Neural crest cell (in vitro differentiated cells): ENCODE measurements at places on chromosomes 1 and 21. TPM values are rescaled to one million over a fixed set of nuclear protein-coding genes. Genes with fewer than 3 reads are reported as not detected.

DNA sequence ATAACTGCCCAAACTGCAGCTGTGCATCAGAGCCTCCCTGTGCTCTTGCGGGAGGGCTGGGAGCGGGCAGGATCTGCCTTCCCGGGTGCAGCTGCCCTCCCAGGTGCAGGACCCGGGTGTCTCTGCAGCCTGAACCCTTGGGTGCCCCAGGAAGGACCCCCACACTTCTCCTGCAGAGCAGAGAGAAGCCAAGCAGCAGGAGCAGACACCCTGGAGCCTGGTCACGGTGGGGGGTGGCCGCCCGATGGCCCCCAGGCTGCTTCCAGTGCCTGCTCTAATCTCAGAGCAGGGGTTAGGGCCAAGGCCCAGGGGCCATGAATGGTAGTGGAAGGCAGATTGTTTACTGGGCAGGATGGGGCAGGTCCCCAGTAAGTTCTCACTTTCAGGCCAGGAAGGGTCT lies 83.0 kb downstream of the RHOU start:
- DNase-seq, result no peak

GRCh38 chr1:210616356-210616755 lies 287.7 kb downstream of the HHAT start:
- DNase-seq, result no peak

DNA sequence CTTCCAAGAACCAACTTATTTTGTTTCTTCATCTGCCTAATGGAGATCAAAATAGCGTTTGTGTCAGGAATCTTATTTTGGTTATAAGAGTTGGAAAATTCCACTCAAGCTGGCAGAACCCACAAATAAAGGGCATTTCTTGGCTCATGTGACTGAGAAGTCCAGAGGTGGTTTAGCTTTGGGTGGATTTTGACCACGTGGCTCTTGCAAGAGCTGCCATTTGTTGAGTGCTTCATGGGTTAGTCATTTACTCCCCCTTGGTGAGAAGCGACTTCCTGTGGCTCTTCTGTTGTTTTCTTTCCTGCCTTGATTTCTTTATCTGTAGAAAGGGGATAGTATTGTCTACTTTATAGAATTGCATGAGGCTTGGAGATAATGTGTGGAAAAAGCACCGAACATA lies 9.5 kb upstream of the RNF186 start:
- no peak for DNase-seq

DNA sequence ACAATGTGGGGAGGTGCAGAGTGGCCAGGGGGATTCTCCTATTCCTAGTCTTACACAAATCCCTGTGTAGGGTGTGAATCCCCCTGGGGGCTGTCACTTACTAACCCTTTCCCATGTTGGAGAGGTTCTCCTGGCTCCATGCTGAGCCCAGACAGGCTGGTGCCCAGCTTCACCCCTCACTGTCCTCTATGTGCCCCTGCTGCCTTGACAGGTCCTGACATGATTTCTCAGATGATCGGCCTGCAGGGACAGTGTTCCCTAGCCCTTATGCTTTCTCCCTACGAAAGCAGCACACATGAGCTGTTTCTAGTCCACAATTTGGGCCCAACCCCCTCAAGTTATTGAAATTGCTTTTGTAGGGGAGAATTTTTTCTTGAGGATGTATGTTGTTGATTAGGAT lies 68.9 kb upstream of the FAM78B start:
- DNase-seq, result no peak

- no peak for DNase-seq
Measured at GRCh38 chr1:189697113-189697512, 780.6 kb downstream of the BRINP3 start.

GRCh38 chr1:11654939-11655808 lies 497 bp downstream of the FBXO44 start:
- no peak for DNase-seq

GRCh38 chr1:116724765-116725375 lies 29.4 kb upstream of the CD2 start:
- DNase-seq, result peak; percentile 68

DNA sequence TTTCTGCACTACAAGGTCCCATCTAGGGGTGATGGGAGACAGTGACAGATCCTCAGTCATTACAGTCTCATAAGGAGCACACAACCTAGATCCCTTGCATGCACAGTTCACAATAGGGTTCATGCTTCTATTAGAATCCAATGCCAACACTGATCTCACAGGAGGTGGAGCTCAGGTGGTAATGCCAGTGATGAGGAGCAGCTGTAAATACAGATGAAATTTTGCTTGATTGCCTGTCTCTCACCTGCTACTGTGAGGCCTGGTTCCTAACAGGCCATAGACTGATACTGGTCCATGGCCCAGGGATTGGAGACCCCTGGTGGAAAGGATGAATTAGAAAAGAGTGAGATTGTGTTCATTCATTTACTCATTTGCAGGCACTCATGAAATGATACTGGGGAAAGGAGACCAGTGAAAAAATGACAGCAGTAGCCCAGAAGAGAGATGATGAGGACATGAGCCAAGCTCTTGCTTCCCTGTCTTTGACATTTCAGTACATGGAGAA lies 251.6 kb upstream of the DUSP10 start:
- no peak for DNase-seq

- no peak for DNase-seq
Measured at GRCh38 chr1:88867743-88868521, 23.4 kb downstream of the GTF2B start.

DNA sequence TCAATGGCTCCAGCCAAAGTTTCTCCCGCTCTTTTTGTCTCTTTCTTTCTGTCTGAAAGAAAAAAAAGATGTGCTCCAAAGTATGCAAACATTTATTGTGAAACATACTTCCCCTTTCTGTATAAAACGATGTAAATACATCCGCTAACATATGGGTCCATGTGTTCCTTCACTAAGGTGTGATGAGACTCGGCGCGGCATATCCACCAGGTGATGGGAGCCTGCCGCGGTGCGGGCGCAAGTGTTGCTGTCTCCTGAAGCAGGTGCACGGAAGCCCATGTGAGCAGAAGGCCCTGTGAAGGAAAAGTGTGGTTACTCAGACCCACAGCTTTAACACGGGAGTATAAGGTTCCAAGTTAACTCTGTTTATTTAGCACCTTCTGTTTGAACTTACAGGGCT lies 466.6 kb upstream of the C1orf87 start:
- DNase-seq, result no peak

GRCh38 chr1:61282387-61282786 lies 200.0 kb downstream of the NFIA start:
- DNase-seq, result no peak

DNA sequence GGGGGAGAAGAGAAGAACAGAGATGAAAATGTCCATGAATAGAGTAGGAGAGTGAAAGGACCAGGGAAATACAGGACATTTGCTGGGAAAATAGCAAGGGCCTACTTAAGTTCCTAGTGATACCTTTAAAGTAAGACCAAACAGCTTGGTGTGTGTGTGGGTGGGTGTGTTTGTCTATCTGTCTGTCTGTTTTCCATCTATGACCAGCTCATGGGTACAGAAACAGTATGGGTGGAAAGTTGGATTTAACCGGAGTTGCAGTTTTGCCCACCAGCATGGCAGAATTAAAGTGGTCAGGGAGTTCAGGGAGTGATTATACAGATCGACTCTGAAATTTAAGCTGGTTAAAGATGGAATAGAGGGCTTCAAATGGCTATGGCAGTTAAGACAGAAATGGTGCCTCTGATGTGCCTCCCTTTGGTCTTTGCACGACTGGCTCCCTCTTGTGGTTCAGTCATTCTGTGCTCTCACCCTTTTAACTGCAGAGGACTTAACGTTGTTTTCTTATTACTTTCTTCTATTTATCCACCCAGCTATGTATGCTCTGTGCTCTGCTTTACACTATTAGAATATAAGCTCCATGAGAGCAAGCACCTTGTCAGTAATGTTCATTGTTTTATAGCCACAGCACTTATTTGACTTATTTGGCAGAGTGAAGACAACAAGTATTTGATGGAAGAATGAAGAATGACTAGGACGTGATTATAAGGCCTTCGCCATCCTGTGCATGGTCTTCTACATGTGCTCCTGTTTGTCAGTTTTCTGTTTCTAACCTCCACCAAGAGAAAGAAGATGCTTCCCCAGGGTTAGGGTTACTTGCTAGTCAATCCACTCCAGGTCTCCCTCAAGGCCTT lies 72.7 kb upstream of the AK4 start:
- DNase-seq, result peak; percentile 19

DNA sequence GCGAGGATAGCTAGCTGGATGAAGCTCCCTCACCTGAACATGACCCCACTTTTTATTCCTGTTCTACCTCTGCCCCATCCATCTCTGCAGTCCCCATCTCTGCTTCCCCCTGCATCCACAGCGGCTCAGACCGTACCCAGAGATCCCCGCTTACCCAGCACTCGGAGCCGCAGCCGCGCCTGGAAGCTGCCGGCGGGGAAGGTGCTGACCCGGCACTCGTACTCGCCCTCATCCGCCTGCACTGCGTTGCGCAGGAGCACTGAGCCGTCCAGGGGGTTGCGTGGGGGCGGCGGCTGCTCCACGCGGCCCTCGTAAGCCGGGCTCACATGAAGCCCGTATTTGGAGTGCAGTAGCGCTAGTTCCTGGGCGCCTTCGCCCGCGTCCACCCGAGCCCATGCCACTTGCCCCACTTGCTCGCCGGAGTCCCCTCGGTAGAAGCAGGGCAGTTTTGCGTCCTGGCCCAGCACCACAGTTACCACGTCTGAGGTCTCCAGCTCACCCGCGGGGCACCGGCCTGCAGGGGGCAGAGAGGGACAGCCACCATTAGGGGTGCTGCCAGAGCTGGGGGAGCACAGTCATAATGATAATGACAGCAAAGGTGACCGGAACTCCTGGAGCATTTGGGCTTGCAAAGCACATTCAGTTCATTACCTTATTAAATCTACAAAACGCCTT lies 9.8 kb downstream of the NECTIN4 start:
- DNase-seq, result no peak

GRCh38 chr1:231016966-231017365 lies 23.1 kb downstream of the FAM89A start:
- DNase-seq, result no peak

DNA sequence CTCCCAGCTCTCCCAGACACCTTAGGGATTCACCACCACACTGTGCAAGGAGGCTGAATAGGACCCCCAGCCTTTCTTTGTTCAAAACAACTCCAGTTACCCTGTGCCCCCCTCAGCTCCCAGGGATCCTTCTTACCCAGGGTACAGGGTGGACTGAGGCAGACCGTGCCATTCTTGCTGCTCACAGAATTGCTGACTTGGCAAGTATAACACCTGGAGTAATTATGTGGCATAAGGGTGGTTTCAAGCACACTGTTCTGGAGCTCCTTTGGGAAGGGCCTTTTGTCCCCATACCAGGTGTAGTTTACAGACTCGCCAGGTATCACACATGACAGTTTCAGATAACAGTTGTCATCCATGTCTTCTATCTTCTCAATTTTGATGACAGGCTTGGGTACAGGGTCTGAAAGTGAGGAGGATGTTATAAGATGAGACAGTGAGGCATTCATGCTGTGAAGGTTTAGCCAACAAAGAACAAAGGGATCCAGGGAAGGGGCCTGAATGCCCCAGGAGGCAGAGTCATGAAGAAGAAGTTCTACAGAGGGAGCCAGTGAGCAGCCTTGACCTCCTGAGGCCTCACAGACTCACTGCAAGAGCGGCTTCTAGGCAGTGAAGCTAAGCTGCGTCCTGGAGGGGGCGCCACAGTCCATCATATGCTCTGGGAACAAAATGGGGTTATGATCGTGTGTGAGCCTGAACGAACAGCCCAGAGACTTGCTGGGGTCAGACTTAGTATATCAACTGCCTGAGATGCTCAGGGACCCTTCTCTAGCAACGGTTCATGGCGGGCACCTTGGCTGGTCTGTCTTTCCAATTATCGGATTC lies 30.3 kb downstream of the CD48 start:
- peak; percentile 53 for DNase-seq

- DNase-seq, result no peak
Measured at GRCh38 chr1:216710055-216710454, 13.2 kb downstream of the ESRRG start.

DNA sequence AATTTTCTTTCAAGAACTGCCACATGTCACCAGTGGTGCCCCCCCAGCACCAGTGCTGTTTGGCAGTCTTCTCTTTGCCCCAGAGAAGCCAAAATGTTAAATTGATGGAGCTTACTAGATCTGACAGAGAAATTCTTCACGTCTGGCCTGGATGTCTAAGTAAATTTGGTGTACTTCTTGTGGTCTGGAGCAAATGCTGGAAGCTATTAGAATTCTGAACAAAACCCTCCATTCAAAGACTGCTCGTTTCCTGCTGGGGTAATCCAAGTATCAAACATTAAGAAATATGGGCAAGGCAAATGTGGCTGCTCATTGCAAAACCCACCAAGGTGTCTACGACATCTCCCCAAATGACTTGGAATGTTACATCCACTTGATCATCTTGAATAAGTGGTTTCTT lies 92.3 kb downstream of the ROR1 start:
- DNase-seq, result no peak

DNA sequence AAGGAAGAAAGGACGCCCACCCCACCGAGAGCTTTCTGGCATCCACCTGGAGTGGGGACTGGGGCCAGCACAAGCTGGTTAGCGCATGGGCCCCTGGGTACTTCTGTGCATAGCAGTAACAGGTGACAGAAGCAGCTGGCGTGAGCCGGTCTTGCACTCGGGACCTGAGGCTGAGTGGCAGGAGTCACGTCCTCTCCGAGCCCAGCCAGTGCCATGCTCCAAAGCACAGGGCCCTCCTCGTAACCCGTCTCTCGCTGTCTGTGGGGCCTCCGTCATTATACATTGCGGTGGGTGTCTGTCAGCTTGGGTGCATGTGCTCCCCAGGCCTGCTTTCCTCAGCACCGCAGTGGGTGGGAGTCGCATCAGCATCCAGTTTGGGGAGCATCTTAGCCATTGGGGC lies 87.6 kb upstream of the VAMP3 start:
- no peak for DNase-seq

- no peak for DNase-seq
Measured at GRCh38 chr1:39110325-39110851, 84.2 kb downstream of the NDUFS5 start.

GRCh38 chr1:205325334-205325884 lies 3.9 kb upstream of the NUAK2 start:
- DNase-seq, result peak; percentile 81

GRCh38 chr1:209383422-209383821 lies 200.1 kb upstream of the CAMK1G start:
- no peak for DNase-seq

TAS1R2 gene
- total RNA-seq, result not detected in 2 replicates

FAM131C gene
- 0.48 and 0.68 TPM in 2 replicates for total RNA-seq

CSF3R gene
- total RNA-seq, result not detected in 2 replicates

PRCC gene
- total RNA-seq, result 99.8 and 102 TPM in 2 replicates

C1orf226 gene
- total RNA-seq, result 9.3 and 9.8 TPM in 2 replicates

KRTAP19-3 gene
- not detected in 2 replicates for total RNA-seq

PRAMEF33 gene
- not detected in 2 replicates for total RNA-seq

TENT5C gene
- 1.3 and 1.4 TPM in 2 replicates for total RNA-seq

TMEM125 gene
- total RNA-seq, result 0.14 TPM in 1 of 2 replicates, not detected in the other

SLC1A7 gene
- not detected in 2 replicates for total RNA-seq

LCE1B gene
- total RNA-seq, result not detected in 2 replicates

HP1BP3 gene
- 302 and 303 TPM in 2 replicates for total RNA-seq
